ENCODE measurements at places on chromosomes 5 and 9.

DNA sequence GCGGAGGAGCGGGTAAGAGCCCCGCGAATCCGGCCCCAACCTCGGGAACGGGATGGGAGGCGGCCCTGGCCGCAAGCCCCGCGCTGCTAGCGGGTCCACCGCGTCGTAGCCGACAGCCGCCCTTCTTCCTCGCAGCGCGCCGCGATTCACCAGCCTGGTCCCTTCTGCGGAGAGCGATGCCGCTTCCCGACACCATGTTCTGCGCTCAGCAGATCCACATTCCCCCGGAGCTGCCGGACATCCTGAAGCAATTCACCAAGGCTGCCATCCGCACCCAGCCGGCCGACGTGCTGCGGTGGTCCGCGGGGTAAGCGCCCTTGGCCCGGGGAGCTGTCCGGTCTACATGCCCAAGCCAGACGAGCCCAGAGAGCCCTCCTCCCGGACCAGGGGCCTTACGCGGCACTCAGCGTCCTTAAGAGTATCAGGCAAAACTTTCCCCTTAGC, 335 bp downstream of the ROPN1L start:
- DNase-seq, result peak; percentile 73

GRCh38 chr5:149641000-149641576, 59.8 kb downstream of the ARHGEF37 start:
- DNase-seq, result no peak

DNA sequence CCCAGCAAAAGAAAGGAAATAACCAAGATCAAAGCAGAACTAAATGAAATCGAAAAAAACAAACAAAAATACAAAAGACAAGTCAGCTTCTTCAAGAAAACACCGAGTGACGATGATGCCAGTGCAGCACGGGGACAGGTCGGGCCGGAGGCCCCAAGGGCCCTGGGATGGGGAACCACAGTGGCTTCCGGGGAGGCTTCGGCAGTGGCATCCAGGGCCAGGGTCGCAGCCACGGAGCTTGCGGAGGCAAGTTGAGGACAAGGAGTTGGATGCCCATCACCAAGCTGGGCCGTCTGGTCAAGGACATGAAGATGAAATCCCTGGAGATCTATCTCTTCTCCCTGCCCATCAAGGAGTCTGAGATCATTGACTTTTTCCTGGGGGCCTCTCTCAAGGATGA, 53.2 kb upstream of the WDR41 start:
- DNase-seq, result no peak

DNA sequence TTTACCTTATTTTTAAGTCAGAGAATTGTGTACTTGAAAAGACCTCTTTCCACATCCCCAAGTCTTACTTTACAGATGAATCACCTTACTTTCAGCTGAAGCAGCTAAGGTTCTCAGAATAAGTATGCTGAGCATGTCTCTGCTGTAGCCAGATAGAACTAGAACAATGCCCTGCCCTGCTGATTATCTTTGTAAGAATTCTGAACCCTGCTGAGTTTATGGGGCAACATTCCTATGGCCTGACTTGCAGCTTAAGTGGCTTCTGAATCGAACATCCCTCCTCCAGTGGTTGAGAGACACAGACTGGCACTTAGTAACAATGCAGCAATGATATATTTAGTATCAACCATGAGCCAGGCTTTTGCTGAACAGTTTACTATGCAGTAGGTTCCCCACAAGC, 592.0 kb upstream of the WWC1 start:
- DNase-seq, result peak; percentile 82

DNA sequence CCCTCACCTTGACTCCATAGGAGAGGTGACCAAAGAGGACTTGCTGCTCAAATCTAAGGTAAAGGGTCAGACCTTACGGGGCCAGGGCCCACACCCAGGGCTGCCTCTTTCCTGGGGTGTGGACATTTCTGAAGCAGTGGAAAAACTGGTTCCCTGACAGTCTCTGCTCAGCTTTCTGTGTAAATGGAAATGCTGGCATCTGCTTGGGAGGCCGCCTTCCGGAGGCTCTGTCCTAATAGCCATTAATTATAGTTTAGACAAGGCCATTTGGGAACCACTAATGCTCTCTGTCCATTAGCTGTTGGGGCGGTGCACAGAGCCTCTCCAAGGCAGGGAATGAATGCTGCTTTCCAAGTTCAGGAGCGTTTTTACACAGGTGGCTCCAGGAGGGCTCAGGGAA, 17.3 kb downstream of the USP20 start:
- no peak for DNase-seq

GRCh38 chr9:101705135-101705661, 33.2 kb downstream of the GRIN3A start:
- DNase-seq, result peak; percentile 2

DNA sequence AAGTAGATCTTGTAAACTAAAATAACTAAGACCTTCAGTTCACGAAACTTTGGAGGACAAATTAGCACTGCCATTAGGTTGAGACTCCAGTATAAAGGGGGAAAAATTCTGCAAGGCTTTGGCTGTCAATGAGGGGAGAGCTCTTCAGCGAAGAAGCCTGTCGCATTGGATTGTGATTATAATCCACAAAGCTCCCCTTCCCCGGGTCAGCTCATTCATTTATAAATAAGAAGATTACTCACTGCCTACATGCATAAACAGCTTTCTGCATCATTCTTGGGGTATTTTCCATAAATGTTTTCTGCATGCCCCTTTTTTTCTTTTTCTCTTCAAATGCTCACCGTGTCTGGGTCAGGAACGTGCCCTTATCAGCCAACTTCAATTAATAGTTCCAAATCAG, 196.7 kb downstream of the EBF1 start:
- no peak for DNase-seq

DNA sequence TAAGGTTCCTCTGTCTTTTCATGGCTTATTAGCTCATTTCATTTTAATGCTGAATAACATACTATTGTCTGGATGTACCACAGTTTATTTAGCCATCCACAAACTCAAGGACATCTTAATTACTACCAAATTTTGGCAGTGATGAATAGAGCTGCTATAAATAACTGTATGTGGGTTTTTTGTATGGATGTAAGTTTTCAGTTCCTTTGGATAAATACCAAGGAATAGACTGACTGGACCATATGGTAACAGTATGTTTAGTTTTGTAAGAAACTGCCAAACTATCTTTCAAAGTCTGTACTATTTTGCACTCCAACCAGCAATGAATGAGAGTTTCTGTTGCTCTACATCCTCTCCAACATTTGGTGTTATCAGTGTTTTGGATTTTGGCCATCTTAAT, 38.7 kb downstream of the SCAMP1 start:
- no peak for DNase-seq

DNA sequence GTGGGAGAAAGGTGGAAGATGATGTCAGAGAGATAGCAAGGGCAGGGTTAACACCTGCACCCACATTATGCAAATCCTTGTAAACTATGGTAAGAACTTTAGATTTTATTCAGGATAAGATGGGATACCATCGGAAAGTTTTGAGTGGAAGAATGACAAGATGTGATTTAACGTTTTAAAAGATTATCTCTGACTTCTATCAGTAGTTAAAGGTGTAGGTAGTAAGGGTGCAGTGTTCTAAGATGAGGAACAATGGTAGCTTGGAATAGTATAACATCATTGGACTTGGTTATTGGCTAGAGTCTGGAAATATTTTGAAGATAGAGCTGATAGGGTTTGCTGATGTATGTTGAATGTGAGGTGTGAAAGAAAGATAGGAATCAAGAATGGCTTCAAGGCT, 211.3 kb downstream of the CCDC171 start:
- no peak for DNase-seq

GRCh38 chr9:75002422-75003023, 25.6 kb downstream of the CARNMT1 start:
- DNase-seq, result no peak

GRCh38 chr5:180328296-180329137, 24.6 kb downstream of the GFPT2 start:
- DNase-seq, result peak; percentile 69

All from HTR-8/SVneo (cell line).